ENCODE measurements at places on chromosomes 1 and 21.

- no peak for DNase-seq
Observed at GRCh38 chr1:172679000-172679772, 20.3 kb downstream of the FASLG start.

GRCh38 chr1:23741609-23742008, 1.7 kb upstream of the ELOA start:
- DNase-seq = peak; percentile 27

DNA sequence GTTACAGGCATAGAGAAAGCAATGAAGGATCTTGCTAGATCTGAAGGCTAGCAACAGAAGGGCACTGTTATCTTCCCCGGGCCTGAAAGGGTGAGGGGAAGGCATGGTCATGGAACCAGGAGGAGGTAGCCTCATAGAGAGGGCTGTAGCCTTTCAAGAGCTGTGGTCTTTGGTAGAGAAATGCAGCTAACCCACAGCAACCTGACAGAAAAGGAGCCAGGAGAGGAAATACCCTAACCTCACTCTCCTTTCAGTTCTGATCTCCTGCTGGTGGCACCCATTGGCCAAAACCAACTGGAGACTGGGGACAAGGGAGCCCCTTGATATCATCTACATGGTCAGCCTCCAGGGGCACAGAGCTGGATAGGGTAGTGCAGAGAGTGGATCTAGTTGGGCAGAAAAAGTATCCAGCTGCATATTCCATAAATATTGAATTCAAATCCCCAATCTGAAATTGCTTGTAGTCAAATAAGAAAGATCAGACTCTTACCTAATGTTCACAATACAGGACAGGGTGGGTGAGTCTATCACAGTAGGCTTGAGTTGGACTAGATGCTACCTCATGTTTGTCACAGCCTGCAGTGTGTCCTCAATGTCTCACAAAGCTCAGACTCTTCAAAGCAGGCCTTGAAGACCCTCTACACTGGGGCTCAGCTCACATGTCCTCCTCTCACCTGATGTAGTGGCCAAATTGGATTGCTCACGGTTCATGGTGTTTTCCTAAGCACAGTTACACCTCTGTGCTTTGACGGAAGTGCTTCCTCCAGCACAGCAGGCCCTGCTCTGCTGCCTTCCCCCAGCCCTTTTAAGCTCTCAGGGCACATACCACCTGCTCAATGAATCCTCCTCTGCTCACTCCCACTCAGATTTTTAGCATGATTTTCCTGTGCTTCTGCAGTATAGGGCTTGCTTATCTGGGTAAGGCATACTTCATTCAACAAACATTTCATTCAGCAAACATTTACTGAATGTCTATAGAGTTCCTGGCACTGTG, 74.1 kb upstream of the JUN start:
- DNase-seq = peak; percentile 12

DNA sequence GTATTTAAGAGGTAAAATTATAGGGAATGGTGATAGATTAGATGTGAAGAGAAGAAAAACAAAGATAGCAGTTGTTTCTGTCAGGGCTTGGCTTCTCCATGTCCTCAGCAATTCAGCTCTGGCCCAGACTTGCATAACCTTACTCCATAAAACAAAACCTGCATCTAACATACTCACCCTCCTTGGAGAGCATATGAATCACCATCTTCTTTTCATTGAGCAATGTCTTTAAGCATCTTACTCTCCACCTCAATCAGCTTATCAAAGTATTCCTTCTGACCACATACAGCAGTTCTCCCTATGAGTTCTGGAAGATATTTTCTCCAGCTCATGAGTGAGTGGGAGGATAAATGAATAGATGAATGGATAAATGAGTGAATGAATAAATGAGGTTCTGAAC, 49.0 kb downstream of the RAB3B start:
- no peak for DNase-seq

GRCh38 chr1:25208561-25209222, 23.6 kb downstream of the SYF2 start:
- DNase-seq = no peak
